ENCODE measurements at places on chromosomes 7 and 10.

GRCh38 chr10:132387764-132388210 is 9.2 kb upstream of the PWWP2B start:
- peak; percentile 62 for DNase-seq

- DNase-seq = no peak
These were observed 176.1 kb downstream of the SH3PXD2A start for GRCh38 chr10:103679096-103679790.

DNA sequence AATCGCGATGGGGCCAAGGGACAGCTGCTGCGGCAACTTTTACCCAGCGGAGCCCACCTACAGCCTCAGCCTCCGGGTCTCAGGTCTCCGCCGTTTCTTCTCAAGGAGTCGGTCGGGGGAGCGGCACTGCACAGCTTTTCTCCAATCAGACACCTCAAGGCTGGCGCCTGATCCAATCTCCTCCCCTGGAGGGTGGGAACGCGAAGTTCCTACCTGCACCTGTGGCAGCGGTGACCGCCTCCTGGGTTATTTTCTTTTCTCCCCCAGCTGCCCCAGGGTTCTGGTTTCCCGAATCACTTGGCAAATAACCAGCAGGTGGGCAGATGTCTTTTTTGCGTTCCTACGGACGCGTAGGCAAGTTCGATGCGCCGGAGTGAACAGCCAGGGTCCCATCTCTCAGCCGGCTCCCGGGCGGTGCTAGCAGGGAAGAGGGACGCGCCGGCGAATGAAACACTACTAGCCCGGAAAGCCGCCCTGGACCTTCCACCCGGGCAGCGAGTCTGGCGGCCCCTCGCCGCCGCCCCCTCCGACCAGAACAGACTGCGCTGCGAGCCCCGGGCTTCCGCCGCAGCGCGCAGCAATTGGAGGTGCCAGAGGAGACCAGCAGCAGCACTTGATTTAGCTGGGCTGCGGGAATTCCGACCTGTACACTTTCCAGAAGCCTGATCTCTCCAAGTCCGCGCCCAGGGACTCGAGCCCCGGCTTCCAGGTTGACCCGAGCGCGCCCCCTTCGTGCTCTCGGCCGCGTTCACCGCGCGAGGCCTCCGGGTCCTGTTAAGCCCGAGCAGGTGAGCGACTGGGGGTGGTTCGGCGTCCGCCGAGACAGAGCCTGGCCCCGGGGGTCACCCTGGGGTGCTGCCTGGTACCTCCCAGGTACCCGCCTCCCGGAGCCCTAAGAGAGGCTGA is at the start of gene PRR15:
Gene PRR15 (plus strand): TSS at position 246 of the 906 bp plus-strand sequence. CDS start 2,495 bp downstream, outside the sequence.
- DNase-seq = no peak

GRCh38 chr10:133528296-133528844 is 1.2 kb downstream of the CYP2E1 start:
- DNase-seq = no peak
